ENCODE measurements at places on chromosomes 3 and 15.
A peak's percentile ranks its signal among the peaks of the same experiment; 100 is the strongest.

DNA sequence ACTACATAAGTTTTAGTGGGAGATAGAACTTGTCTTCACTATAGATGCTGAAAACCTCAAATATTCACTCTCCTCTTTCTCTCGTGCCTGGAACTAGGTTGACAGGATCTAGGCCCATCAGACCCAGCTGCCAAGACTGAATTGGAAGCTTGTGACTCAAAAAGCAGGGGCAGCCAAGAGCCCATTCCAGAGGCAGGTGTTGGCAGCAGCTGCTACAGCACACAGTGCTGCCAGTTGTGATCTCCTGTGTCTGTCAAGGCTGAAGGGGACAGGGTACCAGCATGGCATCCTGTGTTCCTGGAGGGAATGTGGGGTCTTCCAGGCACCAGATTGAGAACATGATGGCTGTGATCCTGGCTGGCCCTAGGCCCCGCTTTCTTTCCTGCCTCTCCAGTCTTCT is 92.5 kb upstream of the MB21D2 start:
- no peak for DNase-seq

GRCh38 chr3:126567696-126568438 is 9.1 kb upstream of the C3orf22 start:
- no peak for DNase-seq

DNA sequence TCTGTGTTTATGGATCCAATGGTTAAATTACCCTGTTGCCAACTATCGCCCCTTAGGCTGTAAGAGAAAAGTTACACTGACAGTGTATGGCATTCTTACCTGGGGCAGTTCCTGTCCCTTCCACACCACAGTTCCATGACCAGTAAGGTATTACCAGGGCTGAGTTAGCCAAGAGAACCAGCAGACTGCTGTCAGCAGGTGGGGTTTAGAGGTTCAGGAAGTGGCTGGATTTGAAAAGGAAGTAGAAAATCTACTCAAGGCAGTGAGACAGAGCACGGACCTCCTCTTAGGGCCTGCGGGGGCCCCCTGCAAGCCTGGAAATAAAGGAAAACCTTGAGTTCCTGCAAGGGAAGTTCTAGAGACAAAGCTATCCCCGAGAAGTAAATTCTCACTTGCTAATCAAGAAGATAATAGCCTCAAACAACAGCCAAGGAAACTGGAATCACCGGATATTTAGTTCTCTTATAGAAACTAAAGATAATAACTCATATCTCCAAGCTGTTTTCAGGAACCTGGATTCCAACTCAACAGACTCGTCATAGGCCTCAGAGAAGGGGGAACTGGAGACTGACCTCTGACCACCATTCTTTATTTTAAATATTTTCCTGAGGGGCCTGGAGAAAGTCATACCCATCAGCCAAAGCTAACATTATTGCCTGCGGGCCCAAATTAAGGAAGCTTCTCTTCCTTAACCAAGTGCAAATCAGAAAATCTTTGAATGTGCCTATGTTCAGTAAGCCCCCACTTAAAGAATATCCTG is 161.7 kb downstream of the ANXA2 start:
- no peak for DNase-seq

- no peak for DNase-seq
Observed at GRCh38 chr15:98127586-98127985, 167.1 kb downstream of the ARRDC4 start.

DNA sequence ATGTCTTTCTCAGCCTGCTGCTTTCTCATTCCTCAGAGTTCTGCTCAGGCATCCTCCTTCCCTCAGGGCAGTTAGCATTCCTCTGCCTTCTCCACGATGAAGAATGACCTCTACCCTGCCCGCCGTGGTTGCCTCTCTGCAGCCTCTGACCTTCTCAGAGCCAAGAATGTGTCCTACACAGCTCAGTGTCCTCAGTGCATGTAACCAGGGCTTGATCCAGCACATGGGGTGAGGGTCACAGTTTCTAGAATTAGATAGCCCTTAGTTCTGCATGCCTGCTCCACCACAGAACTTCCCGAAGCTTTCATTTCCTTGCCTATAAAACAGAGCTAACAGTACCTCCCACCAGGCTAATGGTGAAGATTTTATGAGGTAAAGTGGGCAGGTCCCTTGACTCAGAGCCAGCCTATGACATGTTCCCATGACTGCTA is 182.1 kb downstream of the CLSTN2 start:
- no peak for DNase-seq

GRCh38 chr15:35519541-35520149 is 26.3 kb downstream of the DPH6 start:
- peak; percentile 68 for DNase-seq

DNA sequence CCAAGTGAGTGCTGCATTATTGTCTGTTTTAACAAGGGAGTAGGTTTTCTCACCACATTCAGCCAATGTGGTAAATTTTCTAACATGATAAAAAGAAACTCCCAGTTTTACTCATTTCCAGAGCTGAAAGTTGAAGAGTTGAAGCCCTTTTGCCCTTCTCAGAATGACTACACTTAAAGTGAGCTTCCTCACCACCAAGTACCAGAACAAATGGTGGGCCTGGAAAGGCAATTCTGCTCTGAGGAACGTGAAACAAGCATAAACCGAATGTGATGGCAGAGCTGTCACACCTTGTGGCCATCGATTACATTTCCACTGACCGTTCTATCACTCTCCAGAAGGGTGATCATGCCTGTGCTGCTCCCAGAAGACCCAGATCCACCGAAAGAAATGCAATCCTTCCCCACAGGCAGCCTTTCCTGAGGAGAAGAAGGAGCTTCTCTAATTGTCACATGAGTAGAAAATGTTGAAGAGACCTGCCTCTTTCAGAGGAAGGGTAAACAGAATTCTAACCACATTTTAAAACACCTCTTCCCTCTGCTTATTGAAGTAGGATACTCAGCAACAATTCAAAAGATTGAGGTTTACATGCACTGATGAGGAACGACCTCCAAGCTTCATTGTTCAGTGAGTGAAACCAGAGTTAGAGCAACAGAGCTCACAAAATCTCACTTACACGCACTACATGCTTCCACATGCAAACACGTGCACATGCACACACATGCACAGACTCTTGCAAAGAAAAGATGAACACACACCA is 21.4 kb upstream of the CCR9 start:
- no peak for DNase-seq

DNA sequence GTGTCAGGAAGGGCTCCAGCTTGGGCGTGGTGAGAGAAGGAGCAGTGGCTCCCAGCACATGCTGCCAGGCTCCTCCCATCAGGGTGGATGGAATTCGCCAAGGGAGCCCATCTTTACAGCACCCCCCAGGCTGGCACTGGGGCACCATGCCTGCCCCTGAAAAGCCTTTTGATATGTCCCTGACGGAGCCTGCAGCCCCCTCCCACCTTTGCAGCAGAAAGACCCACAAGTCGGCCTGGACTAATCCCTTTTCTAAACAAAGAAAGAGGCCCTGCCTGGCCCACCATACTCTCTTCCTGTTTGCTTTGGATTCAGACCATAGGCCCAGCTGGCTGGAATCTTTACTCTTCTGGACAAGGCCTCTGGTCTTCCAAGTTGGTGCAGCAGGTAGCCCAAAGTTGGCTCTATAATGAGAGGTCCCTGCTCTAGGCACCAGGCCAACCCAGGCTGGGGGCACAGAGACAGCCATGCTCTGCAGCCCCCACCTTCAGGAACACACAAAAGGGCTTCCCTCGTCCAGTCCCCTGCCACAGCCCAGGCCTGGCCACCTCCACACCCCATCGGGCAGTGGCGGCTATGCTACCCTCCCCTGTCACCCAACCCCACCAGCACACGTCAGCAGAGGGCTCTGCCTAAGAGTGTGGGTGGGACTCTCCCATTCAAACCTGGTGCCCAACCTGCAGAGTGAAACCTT is 5.4 kb downstream of the ANPEP start:
- no peak for DNase-seq

DNA sequence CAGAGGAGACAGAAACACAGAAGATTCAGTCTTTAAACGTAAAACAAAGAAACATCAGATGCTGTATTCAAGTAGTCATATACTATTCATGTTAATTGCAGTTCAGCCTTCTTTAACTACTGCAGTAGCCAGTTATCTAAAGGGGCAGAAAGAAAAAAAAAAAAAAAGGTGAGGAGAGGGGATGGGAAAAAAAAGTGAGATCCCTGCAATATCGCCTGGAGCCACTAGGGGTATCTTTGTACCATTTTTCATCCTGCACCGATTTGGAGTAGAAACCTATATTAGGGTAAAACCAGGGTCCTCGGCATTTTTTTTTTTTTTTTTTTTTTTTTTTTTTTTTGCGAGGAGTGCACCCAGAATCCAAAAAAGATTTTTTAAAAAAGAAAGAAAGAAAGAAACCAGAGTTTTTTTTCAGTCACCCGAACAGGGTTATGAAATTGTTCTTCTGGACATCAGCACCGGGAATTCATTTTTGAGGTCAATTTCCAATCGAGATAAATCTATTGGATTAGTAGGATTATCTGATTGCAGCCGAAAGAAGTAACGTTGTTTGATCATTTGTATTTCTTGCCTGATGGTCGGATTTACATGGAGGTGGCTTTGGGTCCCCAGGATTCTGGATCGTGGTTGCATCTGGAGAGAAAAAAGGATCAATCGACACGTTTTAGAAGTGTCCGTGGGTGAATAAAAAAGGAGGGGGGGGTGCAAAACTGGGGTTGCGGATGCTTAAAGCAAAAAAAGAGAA is 186.7 kb downstream of the NLGN1 start:
- DNase-seq = peak; percentile 62

DNA sequence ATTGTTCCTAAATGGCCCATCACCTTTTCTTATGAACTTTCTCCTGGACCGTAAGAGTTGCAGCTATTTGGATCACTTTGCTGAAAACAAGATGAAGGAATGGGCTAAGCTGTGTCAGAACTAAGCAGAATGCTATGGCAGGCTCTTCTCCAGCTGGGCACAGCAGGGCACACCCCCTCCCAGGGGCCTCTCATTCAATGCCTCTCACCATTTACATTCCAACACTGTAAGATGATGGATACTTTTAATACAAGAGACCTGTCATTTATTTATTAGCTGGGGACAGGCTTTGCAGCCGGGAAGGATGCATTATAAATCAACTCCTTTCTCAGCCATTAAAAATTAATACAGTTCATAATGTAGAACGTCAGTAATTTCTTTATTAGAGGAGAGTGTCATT is 240.1 kb downstream of the NTRK3 start:
- peak; percentile 15 for DNase-seq

DNA sequence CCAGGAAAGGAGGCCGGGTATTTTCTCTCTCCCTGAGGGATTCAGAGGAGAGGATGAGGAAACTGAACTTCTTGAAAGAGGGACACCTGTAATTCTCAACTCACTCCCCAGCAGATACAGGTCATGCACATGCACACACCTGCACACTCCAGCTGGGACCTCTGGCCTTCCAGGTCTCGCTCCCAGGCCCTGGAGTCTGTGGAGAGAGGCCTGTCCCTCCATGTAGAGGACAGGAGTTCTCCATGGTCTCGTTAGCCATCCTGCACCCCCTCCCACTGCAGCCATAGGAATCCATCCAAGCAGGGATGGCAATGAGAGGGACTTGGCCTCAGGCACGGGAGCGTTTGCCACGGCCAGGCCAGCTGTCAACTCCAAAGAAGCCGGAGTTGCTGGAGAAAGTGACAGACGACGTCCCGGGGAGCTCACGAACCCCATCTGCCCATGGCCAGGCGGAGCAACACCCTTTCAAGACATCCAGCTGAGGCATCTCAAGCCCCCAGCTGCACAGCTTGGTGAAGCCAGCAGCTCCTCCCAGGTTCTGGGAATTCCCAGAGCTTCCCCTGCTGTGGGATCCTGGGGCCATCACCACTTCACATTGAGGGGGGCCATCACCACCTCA is 223.3 kb downstream of the UACA start:
- DNase-seq = no peak

GRCh38 chr3:102753901-102754300 is 319.1 kb downstream of the ZPLD1 start:
- DNase-seq = no peak

DNA sequence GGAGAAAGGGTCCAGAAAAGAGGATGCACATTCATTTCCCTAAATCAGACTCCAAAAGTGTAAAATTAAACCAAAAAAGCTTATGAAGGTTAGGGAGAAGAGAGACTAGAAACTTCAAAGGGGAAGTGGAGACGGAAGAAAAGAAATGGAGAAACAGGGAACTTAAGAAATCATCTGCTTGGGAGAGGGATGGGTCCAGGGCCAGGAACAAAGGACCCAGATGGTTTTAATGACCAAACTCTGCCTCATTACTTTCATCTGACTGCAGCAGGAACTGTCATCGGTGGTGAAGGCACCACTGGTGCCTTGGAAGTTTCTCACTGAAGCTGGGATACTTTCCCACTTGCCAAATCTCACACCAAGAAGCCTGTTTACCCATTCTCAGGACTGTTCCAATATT is 70.5 kb upstream of the SLC4A7 start:
- peak; percentile 62 for DNase-seq

DNA sequence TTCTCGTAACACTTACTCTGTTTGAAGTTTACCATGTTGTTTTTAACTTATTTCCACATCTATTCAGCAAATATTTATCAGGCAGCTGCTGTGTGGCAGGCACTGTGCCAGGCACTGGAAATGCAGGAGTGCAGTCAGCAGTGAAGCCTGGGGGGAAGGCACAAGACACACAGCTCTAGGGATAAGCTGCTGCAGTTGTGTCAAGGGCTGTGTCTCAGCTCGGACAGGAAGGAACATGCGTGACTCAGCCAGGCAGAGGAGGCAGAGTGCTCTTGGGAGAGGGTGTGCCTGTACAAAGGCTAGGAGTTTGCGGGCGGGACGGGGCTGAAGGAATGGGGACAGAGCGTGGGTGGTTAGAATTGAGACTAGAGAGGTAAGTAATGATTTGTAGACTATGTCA is 24.7 kb downstream of the LYSMD4 start:
- peak; percentile 87 for DNase-seq

GRCh38 chr3:12196684-12197083 is 38.0 kb upstream of the TIMP4 start:
- DNase-seq = no peak

- no peak for DNase-seq
Observed at GRCh38 chr3:196496183-196496582, 7.4 kb downstream of the RNF168 start.

DNA sequence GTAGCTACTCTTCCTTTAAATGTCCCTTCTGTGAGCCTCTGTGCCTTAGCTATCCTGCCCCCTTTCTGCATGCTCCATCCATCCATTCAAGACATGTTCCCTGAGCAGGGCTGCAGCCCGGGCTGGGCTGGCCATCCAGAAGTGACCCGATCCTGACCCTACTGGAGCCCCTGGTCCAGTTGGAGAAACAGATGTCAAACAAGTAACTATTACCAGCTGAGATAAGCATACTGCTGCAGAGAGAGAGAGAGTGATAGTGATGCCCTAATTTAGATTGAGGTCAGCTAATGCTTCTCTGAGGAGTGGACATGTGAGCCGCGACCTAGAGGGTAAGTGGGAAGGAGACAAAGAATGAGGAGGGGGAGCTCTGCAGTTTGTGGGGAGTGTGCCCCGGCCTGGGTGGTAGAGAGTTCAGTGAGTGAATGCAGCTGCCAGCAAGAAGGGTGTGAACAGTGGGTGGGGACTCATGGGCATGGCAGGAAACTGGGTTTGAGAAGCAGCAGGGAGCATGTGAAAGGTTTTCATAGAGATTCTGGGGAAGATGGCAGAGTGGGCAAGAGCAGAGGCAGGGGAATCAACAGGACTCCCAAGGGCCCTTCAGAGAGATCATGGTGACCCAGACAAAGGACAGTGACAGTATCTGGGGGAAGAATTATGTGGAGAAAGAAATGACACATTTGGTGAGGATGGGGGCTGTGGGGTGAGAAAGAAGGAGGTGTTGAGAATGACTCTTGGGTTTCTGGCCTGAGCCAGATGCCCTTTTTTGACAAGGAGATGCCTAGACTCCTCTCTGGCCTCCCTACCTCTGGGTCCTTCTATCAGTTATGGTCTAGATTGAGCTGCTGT is 44.9 kb downstream of the CHCHD6 start:
- no peak for DNase-seq
